ENCODE measurements at places on chromosomes 7 and 10. TPM values are rescaled to one million over a fixed set of nuclear protein-coding genes. Genes with fewer than 3 reads are reported as not detected.

- DNase-seq: no peak
These were observed 253.9 kb downstream of the CDK14 start for GRCh38 chr7:90850066-90850465.

DNA sequence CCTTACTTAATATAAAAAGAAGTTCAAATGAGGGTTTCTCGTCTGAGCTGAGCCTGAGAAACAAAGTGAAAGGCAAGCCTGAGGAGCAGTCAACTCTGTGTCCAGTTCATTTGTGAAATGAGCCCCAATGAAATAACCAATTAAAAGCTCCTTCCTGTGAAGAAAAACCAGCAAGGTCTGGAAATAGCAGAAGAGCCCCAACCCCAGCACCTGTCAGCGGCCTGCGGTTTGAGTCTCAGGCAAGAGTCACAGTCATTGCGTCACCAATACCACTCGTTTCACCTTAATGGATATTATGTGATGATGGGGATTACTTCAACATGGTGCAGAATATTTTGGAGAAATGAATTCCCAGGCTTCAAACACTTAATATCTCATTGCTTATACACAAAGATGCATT is 211.3 kb upstream of the DPP6 start:
- DNase-seq: no peak

- no peak for DNase-seq
These were observed 82.8 kb downstream of the NHLRC2 start for GRCh38 chr10:113937258-113937657.

DNA sequence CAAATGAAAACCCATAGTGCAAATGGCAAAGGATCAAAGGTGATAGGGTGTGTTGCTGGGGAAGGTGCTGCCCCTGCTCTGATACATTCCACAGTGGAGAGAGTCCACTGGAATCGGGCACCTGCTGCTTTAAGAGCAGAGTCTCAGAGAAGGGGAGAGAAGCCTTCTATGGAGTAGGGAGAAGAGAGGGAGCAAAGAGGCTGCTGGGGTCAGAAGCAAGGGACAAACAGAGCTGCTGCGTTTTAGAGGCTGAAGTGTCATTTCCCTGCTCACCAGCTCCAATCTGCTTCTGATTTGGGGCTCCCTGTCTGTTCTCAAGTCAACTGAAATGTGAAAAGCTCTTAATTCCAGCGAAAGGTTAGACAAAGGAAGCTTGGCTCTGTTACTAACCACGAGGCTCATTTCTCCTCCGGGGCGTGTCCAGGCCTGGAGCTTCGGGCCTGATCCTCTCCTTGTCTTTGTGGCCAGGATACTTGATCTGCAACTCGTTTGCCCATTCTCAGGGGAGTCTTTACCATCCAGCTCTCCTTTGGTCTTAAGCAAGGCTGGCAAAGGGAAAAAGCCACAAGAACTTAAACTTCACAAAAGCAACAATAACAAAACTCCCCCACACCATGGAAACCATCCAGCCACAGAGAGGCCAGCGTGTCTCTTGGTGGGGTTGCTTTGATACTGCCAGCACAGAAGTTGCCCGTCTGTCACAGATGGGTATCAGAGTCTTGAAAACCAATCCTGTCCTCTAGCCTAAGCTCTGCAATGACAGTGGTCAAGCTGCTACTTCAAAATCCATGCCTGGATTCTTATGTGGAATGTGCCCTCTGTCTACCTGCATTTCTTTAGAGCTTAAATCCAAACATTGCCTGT is 692.6 kb downstream of the SUGCT start:
- no peak for DNase-seq

CEP55 gene
- 6.8 TPM for polyA plus RNA-seq
